ENCODE measurements at places on chromosomes 4 and X.

DNA sequence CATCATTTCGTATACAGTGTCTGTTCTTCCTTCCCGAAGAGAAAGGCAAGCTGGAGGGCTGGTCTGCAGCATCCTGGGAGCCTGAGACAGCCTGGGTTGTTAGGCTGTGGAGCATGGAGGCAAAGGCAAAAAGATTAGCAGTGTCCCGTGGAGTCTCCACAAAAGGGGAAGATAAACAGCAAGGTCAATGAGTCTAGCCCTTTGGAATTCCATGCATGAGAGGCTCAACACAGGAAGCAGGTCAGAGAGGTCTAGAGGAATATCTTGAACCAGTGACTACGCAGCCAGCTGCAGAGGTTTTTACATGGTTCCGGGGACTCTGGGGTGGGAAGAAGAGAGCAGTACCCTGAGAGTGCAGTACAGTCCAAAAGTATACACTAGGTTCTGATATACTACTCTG lies 12.2 kb upstream of the MCF2 start:
- DNase-seq = no peak

DNA sequence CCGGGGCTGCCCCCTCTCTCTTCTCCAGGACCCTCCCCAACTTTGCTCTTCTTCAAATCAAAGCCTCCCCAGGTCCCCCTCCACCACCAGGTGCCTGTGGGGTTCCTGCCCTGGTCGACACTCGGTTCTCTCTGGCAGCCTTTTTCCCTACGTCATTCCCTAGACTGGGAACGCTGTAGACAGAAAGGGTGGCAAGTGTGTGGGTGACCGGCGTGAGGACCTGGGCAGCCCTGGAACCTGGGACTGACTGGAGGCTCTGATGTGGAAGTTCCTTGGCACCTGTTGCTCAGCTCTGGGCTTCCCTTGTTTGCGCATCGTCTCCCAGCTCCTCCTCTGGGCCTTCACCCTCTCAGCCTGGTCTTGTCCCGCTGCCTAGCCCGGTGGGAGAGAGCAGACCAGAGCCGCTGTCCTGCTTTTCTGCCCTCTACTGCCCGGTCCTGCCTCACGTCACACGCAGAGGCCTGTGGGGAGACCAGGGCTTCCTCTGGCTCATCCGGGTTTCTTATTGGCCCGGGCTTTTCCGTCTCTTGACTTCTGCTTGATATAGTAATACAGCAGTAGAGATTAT lies 1.3 kb downstream of the TACC3 start:
- no peak for DNase-seq

GRCh38 chrX:119101168-119101567 lies 26.4 kb downstream of the KIAA1210 start:
- no peak for DNase-seq

- DNase-seq = no peak
These were observed 31.6 kb downstream of the MTHFD2L start for GRCh38 chr4:74189331-74190043.

- DNase-seq = no peak
These were observed 28.6 kb downstream of the NYX start for GRCh38 chrX:41475591-41476241.

DNA sequence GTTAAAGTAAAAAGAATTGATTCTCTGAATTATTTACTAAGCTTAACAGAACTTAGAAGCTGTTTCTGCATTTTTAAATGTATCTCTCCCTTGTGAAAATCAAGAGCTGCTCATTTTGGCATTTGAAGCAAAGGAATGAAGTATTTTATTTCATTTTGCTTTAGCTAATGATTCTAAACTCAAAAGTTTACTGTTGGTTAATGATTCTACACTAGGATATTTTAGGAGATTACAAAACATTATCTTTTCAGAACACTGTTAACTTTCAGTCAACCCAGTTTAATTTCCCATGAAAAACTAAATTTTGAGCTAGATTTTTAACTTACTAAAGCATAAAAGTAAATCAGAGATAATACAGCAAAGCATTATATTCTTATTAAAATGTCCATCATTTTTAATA lies 355.2 kb upstream of the CXorf51B start:
- DNase-seq = no peak

DNA sequence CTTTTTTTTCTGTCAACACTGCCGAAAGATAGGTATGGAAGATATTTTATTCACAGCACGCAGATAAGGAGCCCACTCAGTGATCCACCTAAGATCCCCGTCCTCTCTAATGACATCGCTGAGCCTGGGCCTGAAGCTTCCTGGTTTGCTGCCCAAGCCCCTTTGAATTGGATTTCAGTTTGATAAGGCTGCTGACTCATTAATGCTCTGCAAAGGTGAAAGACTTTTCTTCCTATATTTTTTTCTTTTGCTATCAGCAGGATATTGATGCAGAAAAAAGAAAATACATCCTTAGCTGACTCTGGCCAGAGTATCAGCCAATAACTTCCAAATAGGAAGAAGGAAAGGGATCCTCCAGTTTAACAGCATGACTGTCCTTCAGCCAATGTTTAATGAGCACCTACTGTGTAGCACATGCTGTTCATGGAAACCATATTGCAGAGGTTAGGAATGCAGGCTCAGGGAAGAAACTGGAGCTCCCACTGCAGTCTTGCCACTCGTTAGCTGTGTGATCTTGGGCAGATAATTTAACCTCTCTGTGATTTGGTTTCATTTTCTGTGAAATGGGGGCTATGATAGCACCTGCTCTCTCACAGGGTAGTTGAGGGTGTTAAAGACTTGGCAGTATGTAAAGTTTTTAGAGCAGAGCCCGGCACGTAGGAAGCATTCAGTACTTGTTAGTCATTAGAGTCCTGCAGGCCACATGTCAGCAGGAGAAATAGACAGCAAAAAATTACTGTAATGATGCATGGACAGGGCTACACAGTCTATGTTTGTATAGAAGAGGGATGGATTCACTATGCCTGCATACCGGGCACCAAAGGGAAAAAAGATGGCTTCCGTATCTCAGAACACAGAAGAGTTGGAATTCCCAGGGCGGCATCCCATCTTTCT lies 39.3 kb downstream of the EVC start:
- no peak for DNase-seq

GRCh38 chr4:142728233-142728632 lies 117.9 kb downstream of the INPP4B start:
- no peak for DNase-seq

DNA sequence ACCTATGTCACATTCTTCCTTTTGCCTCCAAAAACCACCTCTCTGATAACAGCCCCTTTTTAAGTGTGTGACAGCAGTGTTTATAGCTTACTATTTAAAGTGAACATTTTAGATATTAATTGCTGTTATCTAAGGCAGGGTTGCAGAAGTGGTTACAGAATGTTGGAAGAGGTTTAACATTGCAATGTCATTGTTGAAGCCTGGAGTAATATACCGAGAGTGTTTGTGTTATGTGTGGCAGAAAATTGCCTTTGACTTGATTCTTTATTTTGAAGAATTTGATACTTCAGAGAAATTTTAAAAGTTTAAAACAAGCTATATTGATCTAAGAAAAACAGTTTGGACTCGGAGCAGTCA lies 37.1 kb downstream of the SMARCAD1 start:
- DNase-seq = no peak

DNA sequence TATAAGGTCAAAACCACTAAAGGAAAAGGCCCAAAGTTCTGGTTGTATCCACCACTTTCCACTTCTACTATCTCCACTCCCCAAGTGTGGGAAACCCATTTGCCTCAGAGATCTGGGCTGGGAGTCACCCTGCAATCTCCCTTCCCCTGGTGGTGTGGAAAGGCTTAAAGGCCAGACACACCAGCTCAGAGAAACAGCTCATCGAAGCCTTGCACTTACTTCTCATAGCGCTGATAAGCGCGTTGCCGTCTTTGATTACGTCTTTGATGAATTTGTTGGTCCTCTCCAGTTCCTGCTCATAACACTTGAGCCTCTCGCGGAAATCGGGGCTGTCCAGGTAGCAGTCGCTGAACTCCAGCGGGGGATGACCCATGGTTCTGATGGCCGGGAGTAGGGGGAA lies 647 bp downstream of the OPHN1 start:
- no peak for DNase-seq

Data from thyroid gland (tissue), 4 donors.